Activated T-cell treated with anti-CD3 and anti-CD28 coated beads for 48 hours (primary cell): ENCODE measurements at places on chromosomes 7 and 10.

DNA sequence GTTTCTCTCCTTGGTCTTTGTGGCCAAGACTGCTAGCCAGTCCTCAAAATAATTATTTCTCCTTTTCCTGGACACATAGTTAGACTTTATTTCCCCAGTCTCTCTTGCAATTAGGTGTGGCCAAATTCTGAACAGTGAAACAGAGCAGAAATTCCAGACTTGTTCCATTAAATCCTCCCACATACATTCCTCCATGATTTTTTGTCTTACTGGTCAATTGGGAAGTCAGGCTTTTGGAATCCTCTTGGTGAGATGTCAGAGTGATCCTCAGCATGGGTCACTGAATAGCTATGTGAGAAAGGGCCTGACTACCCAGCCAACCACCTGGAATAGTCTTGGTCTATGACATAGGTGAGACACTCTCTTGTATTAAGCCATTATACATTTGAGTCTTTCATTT lies 164.2 kb downstream of the DGKI start:
- no peak for DNase-seq

DNA sequence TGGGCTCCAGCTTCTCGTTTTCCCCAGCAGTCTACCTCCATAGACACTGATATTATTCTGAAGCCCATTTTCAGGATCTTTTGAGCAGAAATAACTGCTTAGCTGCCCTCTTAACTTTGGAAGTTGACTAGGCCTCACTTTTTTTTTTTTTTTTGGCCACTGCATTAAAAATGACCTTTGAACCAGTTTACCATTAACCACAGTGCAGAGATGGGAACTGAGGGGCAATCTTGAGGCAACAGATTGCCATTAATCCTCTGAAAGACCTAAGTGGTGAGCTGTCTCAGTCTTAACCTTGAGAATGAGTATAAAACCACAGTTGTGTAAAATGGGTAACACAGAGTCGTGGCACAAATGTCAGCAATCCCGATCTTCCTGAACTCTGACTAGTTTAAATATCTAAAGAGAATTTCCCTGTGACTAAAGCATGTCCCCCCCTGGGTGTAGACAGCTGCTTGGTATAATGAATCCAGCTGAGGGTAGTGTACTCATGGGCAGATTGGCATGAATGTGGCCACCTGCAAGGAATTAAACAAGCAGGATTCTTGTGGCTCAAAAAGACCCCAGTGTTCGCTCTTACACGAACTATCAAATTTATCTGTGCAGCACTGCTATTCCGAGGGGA lies 46.1 kb upstream of the FMC1 start:
- DNase-seq = no peak

GRCh38 chr7:134477954-134478353 lies 19.1 kb upstream of the AKR1B1 start:
- DNase-seq = no peak

DNA sequence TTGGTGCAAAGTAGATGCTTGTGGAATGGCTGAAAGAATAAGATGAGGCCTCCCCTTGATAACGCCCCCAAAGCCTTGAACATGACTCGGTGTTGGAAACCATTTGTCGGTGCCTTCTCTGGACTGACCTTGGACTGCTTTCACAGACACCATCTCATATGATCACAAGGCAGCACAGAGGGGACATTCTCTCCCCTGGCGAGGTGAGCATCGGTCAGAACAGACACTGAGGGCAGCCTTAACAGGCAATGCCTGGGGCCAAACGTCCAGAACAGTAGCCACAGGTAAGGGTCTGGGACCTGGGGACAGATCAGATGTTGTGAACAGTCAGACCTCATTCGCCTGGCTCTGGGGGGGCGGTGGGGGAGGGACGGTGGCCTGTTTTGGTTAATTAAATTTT lies 2.8 kb upstream of the TRRAP start:
- DNase-seq = no peak

- DNase-seq = peak; percentile 44
These were observed 21.1 kb downstream of the PLAU start for GRCh38 chr10:73931767-73932619.

GRCh38 chr10:121947343-121948330 lies 19.8 kb upstream of the ATE1 start:
- no peak for DNase-seq

GRCh38 chr7:78968951-78969350 lies 484.5 kb downstream of the MAGI2 start:
- no peak for DNase-seq

DNA sequence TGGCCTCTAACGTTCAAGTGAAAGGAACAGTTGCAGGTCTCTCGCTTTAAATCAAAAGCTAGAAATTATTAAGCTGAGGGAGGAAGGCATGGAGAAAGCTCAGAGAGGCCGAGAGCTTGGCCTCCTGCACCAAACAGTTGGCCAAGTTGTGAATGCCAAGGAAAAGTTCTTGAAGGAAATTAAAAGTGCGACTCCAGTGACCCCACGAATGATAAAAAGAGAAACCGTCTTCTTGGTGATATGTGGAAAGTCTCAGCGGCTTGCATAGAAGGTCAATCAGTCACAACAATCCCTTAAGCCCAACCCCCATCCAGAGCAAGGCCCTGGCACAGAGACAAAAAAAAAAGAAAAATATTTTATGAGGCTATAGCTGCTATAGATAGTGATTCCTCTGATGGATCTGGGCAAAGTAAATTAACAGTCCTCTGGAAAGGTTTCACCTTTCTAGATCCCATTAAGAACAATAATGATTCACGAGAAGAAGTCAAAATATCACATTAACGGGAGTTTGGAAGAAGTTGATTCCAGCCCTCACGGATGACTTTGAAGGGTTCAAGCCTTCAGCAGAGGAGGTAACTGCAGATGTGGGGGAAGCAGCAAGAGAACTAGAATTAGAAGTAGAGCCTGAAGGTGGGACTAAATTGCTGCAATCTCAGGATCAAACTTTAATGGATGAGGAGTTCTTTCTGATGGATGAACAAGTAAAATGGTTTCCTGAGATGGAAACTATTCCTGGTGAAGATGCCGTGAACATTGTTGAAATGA lies 42.5 kb upstream of the INPP5A start:
- no peak for DNase-seq

- peak; percentile 3 for DNase-seq
These were observed 557 bp upstream of the TAX1BP1 start for GRCh38 chr7:27739301-27739908.

DNA sequence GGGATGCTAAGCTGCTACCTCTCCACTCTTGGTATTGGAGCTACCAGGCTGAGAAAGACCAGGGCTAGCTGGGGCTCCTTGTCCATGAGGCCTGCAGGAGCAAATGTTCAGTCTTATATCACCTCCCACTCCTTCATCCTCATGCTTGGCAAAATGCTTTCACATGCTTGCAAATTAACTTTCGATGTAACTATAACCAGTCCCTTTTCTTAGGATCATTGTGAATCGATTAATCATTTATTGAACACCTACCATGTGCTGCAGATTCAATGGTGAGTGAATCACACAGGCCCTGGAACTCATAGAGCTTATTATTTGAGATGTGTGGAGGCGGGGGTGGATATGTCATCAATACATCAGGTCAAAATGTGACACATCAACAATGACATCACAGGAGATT lies 138.6 kb downstream of the EMX2 start:
- no peak for DNase-seq

- DNase-seq = no peak
These were observed 214.1 kb upstream of the FAM3C start for GRCh38 chr7:121610243-121610642.

DNA sequence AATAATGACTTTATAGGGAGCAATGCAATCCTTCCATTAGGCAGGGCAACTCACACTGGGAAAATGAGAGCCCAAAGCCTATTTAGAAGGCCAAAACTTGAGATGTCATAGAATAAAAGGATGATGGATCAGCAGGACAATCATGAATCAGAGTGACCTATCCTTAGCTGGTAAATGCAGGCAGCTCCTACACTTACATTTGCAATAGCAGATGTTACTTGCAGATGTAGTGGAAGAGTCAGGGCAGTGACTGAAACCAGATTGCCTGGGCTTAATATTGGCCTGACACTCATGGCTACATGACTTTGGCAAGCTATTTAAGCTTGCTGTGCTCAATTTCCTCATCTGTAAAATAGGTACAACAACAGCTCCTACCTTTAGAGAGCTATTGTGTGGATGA lies 98.7 kb downstream of the PRTFDC1 start:
- no peak for DNase-seq

GRCh38 chr10:103852856-103853255 lies 2.5 kb downstream of the SH3PXD2A start:
- DNase-seq = no peak

- DNase-seq = no peak
These were observed 50.9 kb downstream of the AFAP1L2 start for GRCh38 chr10:114353383-114353782.

DNA sequence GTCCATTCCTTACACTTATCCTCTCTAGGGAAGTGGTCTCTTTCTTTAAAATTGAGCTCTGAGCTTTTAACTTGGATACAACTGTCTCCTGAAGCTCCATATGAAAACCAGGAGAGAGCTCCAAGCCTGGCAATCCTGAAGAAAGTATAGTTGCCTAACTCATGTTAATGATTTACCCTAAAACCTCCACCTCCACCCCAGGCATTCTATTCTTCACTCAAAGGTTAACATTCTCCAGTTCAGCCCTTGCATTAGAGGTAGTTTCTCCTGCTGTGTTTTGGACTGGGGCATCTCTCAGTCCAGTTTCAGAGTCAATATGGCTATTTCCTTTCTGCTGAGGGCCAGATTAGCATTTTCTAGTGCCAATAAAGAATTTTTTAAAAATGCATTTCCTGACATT lies 195.5 kb downstream of the SLC25A13 start:
- DNase-seq = no peak

DNA sequence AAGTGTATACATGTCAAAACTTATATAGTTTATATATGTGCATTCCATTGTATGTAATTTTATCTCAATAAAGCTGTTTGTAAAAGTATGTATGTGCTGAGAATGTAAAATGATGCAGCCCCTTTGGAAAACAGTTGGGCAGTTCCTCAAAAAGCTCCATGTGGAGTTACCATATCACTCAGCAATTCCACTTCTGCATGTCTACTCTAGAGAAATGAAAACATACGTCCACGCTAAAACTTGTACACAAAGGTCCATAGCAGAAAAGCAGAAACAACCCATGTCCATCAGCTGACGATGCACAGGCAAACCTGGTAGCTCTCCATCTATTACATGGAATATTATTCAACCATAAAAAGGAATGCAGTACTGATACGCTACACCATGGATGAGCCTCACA lies 8.3 kb upstream of the RGS10 start:
- no peak for DNase-seq

DNA sequence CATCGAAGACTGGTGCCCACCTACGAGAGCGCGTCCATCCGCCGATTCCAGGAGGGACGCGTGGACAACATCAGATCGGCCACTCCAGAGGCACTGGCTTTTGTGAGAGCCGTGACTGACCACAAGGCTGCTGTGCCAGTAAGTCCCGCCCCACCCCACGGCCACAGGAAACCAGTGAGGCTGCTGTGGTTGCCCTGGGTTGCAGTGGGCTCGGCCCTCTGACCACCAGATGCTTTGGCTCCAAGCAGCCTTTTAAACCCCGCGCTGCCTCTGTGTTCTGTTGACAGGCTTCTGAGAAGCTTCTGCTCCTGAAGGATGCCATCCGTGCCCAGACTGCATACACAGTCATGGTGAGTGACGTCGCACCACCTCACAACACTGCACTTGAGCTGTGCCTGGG lies 24.4 kb upstream of the C10orf53 start:
- DNase-seq = no peak
